ENCODE measurements at places on chromosomes 5 and 9.

- DNase-seq: no peak
Measured at GRCh38 chr5:73989956-73990355, 364.0 kb downstream of the ARHGEF28 start.

DNA sequence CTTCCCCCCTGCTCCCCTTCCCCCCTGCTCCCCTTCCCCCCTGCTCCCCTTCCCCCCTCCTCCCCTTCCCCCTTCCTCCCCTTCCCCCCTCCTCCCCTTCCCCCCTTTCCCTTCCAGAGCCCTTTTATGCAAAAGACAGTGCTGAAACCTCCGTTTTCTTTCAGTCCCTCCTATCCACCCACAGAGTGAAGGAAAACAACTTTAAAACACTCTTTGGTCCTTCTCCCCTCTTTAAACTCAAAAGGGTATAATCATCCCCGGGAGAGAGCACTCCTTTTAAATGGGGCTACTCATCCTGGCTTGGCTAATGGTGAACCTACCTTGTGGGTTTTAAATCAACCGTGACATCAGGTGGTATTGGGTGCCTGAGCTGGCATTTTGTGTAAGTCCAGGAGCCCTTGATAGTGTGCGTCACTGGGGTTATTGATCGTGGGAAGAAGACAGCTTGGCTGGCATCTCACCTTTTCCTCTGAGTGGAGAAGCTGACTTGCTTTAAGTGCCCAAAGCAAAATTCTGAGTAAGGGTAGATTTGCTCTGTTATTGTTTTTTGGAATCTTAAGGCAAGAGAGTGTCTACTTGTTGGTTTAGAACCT, 2.7 kb downstream of the LARP1 start:
- DNase-seq: no peak

- no peak for DNase-seq
Measured at GRCh38 chr5:120599576-120599975, 135.5 kb downstream of the PRR16 start.

DNA sequence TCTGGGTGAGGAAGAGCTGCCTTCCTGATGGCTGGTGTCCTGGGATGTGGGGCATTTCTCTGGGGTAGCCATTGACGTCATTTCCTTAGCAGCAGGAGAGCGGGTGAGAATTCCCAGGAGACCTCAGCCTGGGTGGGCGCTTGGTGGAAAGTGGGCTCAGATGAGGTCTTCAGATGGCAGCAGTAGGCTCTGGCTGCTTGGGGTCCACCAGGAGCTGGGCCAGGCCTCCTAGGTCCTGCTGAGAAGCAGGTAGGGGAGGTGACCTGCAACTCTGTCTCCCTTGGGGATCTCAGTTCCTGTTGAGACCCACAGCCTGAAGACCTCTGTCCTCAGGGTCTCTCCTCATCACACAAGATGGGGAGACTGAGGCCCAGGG, 31.5 kb downstream of the FAM163B start:
- DNase-seq: no peak

DNA sequence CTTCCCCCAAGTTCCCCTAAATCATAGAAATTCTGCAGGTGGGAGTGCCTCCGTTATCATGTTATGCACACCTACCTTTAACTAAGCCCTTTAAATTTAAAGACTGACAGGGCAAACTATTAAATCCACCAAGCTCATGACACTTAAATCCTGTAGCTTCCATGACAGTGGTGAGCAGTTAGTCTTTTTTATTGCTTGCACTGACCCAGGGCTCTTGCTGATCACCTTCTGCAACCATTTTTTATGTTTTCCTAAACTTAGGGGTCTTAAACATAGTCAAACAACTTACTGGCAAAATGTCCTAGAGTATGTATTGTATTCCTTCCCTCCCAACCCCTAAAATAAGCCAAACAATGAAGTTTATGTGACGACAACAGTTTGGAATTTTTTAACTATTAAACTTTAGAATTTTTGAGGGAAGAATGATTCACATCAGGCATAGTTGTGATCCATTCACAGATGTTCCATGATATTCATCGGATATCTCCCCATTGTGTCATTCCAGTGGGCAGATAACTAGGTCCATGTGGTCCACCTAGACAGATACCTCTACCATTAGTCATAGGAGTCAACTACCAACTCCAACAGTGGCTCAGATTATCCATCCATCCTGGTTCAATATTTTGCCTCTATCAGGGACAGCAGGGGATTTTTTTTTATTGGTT, 283.1 kb downstream of the ADAMTS6 start:
- peak; percentile 77 for DNase-seq

DNA sequence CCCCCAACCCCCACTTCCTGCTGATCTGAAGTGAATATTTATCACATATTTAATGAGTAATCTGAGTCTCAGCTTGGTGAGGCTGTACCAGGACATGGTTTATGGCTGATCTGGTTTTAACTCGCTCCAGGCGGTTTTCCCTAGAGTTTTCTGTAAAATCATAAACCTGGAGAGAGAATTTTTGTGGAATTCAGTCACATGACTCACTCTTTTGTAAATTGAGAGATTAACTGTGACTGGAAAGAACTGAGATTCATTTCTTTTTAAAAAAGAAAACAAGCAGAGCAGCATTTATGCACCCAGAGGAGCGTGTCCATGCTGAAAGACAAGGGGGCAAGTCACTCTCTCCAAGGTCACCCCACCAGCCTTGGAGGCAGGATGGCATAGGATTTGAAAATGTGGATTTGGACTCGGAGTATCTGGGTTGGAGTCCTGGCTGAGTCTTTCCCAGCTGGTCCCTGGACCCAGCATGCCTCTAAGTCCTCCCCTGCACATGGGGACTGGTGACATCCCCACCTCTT, 81.8 kb downstream of the ZNF618 start:
- DNase-seq: peak; percentile 87

DNA sequence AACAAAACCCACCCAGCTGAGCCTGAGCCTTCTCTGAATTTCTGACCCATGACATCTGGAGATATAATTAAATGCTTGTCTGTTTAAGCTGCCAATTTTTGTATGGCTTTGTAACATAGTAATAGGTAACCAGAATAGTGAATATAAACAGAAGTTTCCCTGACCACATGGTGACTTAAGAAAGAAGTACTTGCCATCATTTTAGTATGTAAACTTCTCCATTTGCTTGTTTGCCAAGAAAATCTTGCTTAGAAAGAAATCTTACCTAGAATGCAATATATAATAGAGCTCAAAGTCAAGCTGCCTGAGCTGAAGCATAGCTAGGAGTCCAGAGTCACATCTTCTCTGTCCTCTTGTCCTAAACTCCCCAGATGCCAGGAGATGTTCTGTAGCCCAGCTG, 117.0 kb downstream of the PCSK1 start:
- DNase-seq: no peak

- peak; percentile 46 for DNase-seq
Measured at GRCh38 chr5:134561871-134562296, 36.4 kb downstream of the JADE2 start.

DNA sequence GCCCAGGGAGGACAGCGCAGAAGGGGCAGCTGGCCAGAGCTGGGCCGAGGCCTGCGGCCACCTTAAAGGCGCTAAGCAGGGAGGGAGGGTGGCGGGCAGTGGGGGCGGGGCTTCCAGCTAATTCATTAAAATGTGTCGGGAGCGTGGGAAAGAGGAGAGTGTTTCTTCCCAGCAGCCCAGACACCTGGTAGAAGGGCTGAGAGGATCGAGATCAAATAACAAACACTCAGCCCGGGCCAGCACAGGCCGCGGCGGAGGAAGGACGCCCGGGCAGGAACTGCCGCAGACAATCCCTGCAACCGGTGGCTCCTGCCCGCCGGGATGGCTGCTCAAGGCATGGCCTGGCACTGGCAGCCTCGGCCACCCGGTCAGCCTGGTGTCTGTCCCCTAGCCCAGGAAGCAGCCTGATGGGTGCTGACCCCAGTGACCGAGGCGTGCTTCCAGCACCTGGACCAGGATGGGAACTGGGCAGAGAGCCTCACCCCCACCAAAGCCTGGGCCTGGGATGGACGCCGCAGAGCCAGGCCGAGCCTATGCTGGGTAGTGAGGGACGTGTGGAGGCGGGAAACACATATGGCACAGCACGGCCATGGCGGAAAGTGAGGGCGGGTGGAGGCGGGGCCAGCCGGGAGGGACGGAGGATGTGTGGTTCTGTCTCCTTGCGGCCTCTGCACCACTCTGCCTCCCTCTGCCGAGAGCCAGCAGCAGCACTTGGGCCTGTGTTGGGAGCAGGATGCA, 3.2 kb upstream of the NRARP start:
- peak; percentile 72 for DNase-seq

GRCh38 chr9:108105885-108106284, 616.3 kb upstream of the KLF4 start:
- no peak for DNase-seq

DNA sequence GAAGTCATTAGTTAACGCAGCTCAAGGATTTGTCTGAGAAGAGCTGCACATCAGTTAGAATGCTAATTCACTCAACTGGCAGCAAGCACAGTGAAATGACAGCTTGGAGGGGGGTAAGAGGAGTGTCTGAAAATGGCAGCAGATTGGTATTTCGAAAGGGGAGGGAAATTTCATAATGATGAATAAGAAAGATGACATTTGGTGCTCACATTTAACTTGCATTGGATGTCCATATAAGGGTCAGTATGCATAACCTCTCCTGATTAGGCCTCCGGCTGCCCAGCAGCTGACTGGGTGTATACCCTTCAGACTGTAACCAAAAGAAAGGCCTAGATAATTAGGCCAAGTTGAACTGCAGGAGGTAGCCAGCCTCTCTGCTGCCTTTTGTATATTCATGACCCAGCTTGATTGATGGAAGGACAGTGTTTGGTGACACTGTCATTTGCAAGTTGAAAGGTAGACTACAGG, 131.0 kb downstream of the PBX3 start:
- peak; percentile 3 for DNase-seq

GRCh38 chr9:5813824-5814223, 19.1 kb downstream of the ERMP1 start:
- no peak for DNase-seq

DNA sequence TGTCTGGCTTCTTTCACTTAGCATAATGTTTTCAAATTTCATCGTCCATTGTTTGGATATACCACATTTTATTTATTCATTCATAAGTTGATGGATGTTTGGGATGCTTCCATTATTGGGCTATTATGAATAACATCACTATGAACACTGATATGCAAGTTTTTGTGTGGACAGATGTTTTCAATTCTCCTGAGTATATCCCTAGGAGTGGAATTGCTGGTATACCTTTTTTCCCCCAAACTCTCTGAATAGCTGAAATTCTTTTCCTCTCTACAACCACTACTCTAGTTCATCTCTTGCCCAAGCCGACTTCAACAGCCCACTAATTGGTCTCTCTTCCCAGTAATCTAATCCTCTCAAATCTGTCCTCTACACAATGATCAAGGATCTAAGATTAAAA, 4.7 kb upstream of the ZFR start:
- peak; percentile 54 for DNase-seq

DNA sequence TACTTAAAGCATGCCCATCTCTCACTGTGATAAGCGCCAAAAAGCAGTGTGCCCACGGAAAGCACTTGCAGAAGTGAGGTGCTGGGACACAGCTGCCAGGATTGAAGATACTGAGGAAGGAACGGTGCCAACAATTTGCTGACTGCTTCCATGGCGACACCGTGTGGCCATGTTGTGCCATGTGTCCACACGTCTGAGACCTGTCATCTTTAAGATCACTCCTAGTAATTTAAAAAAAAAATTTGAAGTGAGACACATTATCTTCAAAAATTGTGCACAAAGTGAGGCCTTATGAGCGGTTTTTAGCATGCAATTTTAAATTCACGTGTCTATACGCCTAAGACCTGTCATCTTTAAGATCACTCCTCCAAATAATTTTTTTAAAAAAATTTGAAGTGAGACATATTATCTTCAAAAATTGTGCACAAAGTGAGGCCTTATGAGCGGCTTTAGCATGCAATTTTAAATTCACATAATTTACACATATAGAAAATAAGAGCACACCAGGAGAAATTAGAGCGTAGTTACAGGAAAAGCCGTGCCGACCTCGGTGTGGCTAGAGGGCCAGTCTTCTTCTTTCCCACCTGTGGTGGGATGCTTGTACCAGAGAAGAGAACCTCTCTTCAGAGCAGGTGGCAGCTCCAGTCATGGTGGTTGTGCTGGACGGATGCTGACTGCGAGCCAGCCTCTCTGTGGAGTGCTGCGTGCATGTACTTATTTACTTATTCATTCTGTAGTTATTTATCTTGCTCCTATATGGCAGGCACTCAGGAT, 21.4 kb upstream of the FLT4 start:
- DNase-seq: peak; percentile 60

DNA sequence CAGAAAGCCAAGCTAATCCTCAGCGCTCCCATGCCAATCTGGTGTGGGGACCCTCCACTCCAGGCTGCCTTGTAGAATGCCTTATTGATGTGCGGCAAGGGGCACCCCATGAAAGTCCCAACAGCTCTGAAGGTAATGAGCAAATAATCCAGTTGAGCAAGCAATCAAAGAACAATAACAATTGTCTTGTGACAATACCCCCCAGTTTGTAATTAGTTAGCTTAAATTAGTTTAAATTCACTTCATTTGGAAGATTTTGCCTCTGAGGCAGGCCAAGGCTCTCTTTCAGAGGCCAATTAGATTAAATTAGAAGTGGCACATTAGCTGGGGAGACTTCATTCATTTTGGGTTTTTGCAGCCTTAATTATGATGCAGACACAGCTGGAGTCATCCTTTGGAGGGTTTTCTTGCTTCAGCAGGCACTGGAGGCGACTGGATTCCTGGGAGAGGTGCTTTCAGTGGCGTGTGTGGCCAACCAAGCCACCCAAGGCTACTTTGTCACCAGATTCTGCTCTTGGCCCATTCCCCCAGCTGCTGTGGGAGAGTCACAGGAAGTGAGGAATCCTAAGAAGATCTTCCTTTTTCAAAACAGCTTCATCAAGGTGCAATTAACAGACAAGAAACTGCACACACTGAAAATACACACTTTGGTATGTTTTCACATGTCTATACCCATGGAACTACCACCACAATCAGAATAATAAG, 17.9 kb upstream of the FBP1 start:
- DNase-seq: no peak

DNA sequence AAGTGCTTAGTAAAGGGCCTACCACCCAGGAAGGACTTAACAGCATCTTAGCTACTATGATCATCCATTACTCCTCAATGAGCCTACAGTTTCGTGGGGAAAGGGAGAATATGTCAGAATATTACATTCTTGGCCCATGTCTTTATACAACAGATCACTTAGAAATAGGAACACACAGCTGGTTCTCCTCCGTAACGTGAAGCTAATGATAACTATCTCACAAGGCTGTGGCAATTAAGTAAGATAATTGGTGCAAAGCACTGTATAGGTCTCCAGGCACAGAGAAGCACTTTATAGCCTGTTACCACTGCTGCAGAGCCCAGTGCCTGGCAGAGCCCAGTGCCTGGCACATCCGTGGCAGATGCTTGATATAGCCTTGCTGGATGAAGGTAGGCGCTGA, 347.6 kb downstream of the SLIT3 start:
- DNase-seq: no peak

GRCh38 chr9:2723376-2724065, 6.2 kb downstream of the KCNV2 start:
- DNase-seq: no peak

DNA sequence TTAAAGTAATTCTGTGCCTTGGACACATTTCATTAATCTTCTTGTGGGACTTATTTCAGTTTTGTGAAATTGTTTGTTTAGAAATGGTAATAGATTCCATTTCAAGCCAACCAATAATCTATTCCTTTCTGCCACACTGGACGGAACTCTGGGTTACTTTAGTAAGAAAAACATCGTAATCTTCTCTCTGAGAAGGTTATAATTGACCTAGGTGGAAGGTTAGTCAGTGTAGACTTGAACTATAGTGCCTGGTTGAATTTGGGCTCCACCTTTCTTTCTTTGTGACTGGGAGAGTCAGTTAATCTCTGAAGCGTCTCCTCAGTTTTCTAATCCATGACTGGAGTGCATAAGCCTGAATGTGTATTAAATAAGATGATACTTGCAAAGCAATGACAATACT, 89.7 kb upstream of the PRLR start:
- DNase-seq: no peak

Measured in GM03348 (cell line).